ENCODE measurements at places on chromosomes 5 and 9. TPM values are rescaled to one million over a fixed set of nuclear protein-coding genes. Genes with fewer than 3 reads are reported as not detected.

F12 gene
- 9.2 TPM for total RNA-seq

SAPCD2 gene
- total RNA-seq: 11.5 TPM

SHISAL2B gene
- not detected for total RNA-seq

MLANA gene
- total RNA-seq: not detected

SNCAIP gene
- not detected for total RNA-seq

CXCL14 gene
- total RNA-seq: not detected

FUT7 gene
- total RNA-seq: 0.57 TPM

ABCA1 gene
- total RNA-seq: 0.83 TPM

CCDC192 gene
- not detected for total RNA-seq

OLFML2A gene
- total RNA-seq: not detected

PIP5KL1 gene
- total RNA-seq: 1.4 TPM

IL17B gene
- total RNA-seq: not detected

LPAR1 gene
- not detected for total RNA-seq

N4BP3 gene
- total RNA-seq: 5.2 TPM

- peaks cover 35% of the 10 kb centered on the region for H3K4me1 ChIP-seq
- no peak overlapping the region for H3K27ac ChIP-seq
- no peak for DNase-seq
- no peak overlapping the region for H3K4me3 ChIP-seq
- H3K36me3 ChIP-seq: peaks cover 17% of the 10 kb centered on the region
Measured at GRCh38 chr5:177346820-177347219, 4.6 kb downstream of the LMAN2 start.

- no peaks in the 10 kb centered on the region for H3K36me3 ChIP-seq
- no peaks in the 10 kb centered on the region for H3K27me3 ChIP-seq
- DNase-seq: no peak
- no peak overlapping the region for H3K4me3 ChIP-seq
Measured at GRCh38 chr9:116986015-116986414, 298.9 kb downstream of the TRIM32 start.

DNA sequence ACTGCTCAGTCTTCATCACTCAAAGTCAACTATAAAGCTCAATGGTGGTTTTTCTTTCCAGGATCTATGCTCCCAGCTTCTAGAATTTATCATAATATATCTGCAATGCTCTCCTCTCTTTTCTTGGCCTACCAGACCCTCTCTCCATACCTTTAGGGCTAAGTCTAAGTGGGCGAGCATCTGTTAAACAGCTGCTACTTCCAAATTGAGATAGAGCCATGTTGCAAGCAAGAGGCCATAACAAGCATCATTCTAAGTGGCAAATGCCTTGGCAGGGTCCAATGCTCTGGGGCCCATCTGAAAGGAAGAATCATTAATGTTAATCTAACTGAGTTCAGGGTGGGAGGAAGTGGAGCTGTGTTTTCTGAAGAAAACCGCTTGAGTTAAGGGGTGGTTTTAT is 324.0 kb downstream of the TLR4 start:
- no peak overlapping the region for H3K4me3 ChIP-seq
- no peaks in the 10 kb centered on the region for H3K4me1 ChIP-seq
- DNase-seq: no peak

- H3K36me3 ChIP-seq: no peaks in the 10 kb centered on the region
- no peak for DNase-seq
- no peaks in the 10 kb centered on the region for H3K27me3 ChIP-seq
- no peaks in the 10 kb centered on the region for H3K4me1 ChIP-seq
- H3K27ac ChIP-seq: no peak overlapping the region
Measured at GRCh38 chr9:75002422-75003023, 25.6 kb downstream of the CARNMT1 start.

GRCh38 chr5:146340260-146341081 is 1.8 kb downstream of the POU4F3 start:
- H3K27ac ChIP-seq: no peak overlapping the region
- H3K36me3 ChIP-seq: no peaks in the 10 kb centered on the region
- no peak overlapping the region for H3K4me3 ChIP-seq
- peaks cover 28% of the 10 kb centered on the region for H3K27me3 ChIP-seq

- DNase-seq: no peak
- no peak overlapping the region for H3K27ac ChIP-seq
- no peaks in the 10 kb centered on the region for H3K27me3 ChIP-seq
- H3K4me3 ChIP-seq: no peak overlapping the region
- H3K4me1 ChIP-seq: no peaks in the 10 kb centered on the region
Measured at GRCh38 chr9:96040591-96041461, 165.3 kb downstream of the ERCC6L2 start.

DNA sequence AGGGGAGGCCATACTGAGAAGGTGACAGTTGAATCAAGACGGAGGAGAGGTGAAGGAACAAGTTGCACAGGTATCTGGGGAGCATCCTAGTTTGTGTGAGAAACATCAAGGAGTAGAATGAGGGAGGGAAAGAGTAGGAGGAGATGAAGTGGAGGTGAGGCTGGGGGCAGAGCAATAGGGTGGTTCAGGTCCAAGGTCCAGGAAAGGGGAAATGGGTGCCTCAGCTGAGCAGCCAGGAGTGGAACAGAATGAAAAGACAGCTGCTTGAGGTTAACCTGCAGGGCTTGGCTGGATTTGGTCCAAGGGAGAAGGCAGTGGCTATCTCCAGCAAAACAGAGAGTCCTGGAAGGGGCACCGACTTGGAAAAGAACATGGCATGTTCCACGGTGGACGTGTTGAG is 5.3 kb downstream of the SLC1A1 start:
- no peak for DNase-seq
- H3K4me3 ChIP-seq: no peak overlapping the region
- H3K4me1 ChIP-seq: peaks cover 15% of the 10 kb centered on the region
- H3K27ac ChIP-seq: no peak overlapping the region

DNA sequence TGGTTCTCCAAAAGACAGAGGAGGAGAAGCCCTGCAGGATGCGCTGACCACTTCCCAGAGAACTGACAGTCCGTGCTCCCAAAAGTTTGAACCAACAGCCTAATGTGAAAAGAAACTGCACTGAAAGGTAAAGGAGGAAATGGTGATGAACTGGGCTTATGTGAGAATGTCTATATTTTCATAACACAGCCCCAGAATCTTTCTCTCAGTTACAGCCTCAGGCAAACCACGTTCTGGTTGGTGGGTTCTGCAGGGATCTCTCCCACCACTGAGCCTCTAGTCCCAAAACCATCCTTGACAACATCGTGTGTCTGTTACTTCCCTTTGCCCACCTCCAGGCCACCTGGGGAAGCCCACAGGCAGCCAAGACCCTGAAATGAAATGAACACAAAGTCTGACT is 23.9 kb downstream of the SPARC start:
- H3K27ac ChIP-seq: no peak overlapping the region
- H3K4me1 ChIP-seq: peaks cover 12% of the 10 kb centered on the region
- H3K4me3 ChIP-seq: no peak overlapping the region
- H3K36me3 ChIP-seq: no peaks in the 10 kb centered on the region
- no peaks in the 10 kb centered on the region for H3K27me3 ChIP-seq

DNA sequence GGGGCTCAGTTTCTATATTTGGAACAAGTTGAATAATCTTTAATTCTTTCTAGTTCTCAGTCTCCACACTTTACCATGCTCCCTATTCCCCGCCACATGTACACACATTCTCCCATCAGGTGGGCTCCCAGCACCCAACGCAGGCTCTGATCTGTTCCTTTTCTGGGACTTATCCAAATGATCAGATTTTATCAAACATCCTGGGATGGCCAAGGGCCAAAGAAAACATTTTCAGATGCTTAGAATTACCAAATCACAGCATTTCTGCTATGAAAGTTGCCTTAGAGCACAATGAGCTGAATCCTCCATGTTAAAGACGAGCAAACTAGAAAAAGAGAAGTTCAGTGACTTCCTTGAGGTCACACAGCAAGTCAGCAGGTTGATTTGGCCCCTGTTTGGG is 153.4 kb downstream of the SEC61B start:
- H3K36me3 ChIP-seq: no peaks in the 10 kb centered on the region

DNA sequence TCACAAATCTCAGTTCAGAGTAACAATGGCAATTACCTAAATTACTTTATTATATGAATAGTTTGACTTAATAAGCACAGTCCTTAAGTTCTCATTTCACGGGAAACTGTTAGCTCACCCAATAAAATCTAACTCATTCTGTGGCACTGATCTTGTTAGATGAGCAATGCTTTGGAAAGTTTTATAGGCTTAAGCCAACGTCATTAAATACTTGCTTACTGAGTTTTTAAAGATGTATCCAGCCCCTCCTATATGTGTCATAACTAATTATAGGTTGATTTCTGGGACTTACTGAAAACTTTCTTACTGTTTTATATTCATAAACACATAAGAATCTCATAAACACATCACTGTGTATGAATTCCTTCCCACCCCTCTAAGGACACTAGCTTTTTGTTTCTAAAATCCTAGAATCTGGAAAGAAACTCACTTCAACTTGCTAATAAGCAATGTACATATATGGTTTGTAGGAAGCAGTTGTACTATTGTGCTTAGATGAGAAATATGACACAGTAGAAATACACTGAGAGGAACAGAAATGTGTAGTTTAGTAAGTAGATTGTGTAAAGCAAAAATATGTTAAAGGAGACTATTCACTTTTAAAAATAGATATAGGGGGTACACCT is 14.1 kb upstream of the MARCOL start:
- DNase-seq: no peak
- H3K27ac ChIP-seq: no peak overlapping the region
- no peaks in the 10 kb centered on the region for H3K36me3 ChIP-seq
- H3K27me3 ChIP-seq: no peaks in the 10 kb centered on the region
- H3K4me3 ChIP-seq: no peak overlapping the region
- no peaks in the 10 kb centered on the region for H3K4me1 ChIP-seq

GRCh38 chr5:90888511-90889324 is 330.1 kb downstream of the ADGRV1 start:
- H3K27ac ChIP-seq: no peak overlapping the region
- no peak for DNase-seq
- no peaks in the 10 kb centered on the region for H3K36me3 ChIP-seq

- no peak overlapping the region for H3K27ac ChIP-seq
- DNase-seq: no peak
- H3K4me3 ChIP-seq: no peak overlapping the region
- peaks cover 6% of the 10 kb centered on the region for H3K27me3 ChIP-seq
- H3K36me3 ChIP-seq: no peaks in the 10 kb centered on the region
Measured at GRCh38 chr9:129550199-129550839, 70.6 kb downstream of the C9orf50 start.

- no peaks in the 10 kb centered on the region for H3K36me3 ChIP-seq
- H3K4me1 ChIP-seq: no peaks in the 10 kb centered on the region
- no peak for DNase-seq
- H3K27me3 ChIP-seq: no peaks in the 10 kb centered on the region
- H3K4me3 ChIP-seq: no peak overlapping the region
Measured at GRCh38 chr5:164097749-164098148, 592.3 kb downstream of the MAT2B start.

DNA sequence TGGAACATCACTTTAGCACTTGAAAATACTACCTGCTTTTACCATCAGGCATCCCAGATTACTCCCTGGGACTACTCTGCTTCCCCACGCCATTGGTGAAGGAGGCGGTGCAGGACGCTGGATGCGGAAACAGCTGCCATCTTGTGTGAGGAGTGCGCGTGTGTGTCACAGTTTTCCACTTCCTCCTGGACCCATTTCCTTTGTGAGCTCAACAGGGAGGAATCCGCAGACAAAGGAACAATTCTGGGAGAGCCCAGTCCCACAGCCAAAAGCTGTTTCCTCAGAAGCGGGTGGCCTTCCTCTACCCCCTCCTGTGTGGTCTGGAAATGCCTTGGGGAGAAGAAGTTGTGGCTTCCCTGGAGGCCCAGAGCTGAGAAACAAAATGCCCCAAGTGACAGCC is 16.8 kb downstream of the AFAP1L1 start:
- H3K27ac ChIP-seq: no peak overlapping the region
- H3K4me1 ChIP-seq: no peaks in the 10 kb centered on the region
- no peak for DNase-seq

DNA sequence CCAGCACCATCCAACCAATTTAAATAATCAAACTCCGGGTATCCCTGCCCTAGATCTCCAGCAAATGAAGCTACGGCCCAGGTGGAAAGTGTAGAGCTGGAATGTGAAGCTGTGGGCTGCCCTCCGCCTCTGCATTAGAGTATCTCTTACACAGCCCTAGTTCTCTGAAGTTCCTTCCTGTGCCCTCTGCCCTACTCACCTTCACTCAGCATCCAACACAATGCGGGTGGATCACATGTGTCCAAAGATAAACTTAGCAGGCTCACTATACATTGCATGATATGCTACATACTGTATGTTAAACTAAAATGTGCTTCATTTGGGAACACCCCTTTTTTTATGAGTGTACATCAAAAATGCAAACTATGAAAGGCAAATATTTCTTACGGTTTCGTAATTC is 70.0 kb upstream of the RAD23B start:
- peaks cover 9% of the 10 kb centered on the region for H3K4me1 ChIP-seq
- H3K36me3 ChIP-seq: no peaks in the 10 kb centered on the region
- no peaks in the 10 kb centered on the region for H3K27me3 ChIP-seq
- no peak overlapping the region for H3K27ac ChIP-seq
- no peak for DNase-seq

- no peak for DNase-seq
- no peaks in the 10 kb centered on the region for H3K4me1 ChIP-seq
- no peaks in the 10 kb centered on the region for H3K36me3 ChIP-seq
- no peak overlapping the region for H3K27ac ChIP-seq
Measured at GRCh38 chr5:167578977-167579692, 712.3 kb upstream of the WWC1 start.

- H3K27ac ChIP-seq: no peak overlapping the region
- DNase-seq: no peak
- no peaks in the 10 kb centered on the region for H3K36me3 ChIP-seq
Measured at GRCh38 chr9:21477466-21477865, 4.6 kb downstream of the IFNE start.

- H3K4me3 ChIP-seq: no peak overlapping the region
- H3K4me1 ChIP-seq: no peaks in the 10 kb centered on the region
- no peak for DNase-seq
- H3K27ac ChIP-seq: no peak overlapping the region
Measured at GRCh38 chr5:147567917-147568598, 58.2 kb upstream of the DPYSL3 start.

DNA sequence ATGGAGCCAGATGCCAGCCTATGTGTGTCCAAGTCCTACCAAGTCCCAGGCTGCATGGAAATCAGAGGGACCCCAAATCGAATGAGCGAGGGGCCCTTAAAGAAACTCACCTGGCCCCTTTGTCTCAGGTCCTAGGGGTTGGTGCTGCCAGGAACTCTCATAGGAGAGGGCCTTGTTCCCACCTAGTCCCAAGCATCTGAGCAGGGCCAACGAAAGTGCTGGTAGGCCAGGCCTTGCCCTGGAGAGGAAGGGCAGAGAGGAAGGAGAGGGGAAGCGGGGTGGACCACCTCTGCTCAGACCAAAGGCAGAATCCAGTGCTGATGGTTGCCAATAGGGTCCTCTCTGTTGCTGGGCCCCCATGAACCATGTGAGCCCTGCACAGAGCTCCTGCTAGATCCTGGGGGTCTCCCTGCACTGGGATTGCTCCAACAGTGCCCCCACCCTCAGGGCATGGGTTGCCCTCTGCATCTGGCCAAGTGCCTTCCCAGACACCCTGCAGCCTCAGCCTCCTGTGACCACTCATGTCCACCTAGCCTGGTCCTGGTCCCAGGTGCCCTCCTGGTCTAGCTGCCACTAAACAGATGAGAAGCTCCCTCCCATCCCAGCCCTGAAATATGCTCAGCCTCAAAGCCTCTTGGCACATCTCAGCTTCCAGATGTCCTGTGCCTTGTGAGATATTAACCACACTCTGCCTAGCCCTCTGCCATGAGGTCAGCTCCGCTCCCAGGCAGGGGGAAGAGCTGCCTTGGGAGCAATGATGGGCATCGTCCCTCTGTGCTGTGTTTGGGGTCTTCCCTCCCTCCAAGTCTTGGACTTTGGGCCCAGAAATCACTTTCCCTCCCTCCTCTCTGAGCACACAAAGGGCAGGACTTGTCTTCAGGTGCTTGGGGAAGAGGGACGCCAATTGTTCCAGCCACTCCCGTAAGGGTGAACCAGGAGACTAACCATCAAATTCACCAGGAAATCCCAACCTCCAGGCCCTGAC is 109.6 kb downstream of the ADAMTS2 start:
- no peaks in the 10 kb centered on the region for H3K36me3 ChIP-seq
- no peak overlapping the region for H3K4me3 ChIP-seq

All from CD8-positive, alpha-beta memory T cell (primary cell).